ENCODE measurements at places on chromosomes 3 and 15.

- no peak for DNase-seq
These were observed 169.1 kb downstream of the TPRG1 start for GRCh38 chr3:189340680-189341460.

DNA sequence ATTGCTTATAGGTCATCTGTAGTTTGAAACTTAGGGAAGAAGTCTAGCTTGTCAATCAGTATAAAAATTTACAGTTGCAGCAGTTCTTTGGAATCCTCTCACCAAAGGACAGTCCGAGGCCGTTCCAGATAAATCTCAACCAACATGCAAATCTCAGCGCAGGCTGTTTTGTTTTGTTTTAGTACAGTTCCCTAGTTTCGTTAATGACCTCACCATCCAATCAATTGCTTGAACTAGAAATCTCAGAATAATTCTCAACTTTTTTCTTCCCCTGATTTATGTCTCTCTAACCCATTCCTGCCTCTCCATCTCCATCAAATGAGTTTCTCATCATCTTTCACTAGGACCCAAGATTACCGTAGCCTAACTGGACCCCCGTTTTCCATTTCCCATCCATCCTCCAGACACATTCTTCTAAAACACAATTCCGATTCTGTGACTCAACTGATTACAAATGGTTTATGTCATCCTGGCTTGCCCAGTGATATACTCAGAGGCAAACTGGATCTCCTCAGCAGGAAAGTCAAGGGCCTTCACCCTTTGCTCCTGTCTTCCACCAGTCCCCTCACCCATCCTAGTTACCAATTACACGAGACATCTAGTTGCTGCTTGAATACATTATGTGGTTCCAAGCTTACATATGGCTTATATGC, 1.3 kb downstream of the SMCO1 start:
- no peak for DNase-seq

DNA sequence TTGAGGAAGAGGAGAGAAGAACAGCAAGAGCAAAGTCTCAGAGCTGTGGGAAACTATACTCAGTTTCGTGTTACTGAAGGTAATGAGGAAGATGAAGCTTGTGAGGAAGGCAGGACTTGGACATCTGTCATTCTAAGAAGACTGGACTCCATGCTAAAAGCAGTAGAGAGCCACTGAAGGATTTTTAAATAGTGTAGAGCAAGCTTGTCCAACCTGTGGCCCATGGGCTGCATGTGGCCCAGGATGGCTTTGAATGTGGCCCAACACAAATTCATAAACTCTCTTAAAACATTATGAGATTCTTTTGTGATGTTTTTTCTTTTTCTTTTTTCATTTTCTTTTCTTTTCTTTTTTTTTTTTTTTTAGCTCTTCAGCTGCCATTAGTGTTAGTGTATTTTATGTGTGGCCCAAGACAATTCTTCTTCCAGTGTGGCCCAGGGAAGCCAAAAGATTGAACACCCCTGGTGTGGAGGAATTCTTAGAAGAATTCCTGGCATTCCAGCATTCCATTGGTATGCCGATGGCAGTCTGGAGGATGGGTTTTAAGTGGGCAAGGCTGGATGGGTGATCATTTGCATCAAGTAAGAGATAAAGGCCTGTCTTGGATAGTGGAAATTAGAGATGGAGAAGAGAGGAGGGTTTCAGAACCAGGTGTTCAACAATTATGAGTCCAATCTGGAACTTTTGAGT, 6.9 kb upstream of the NFKBIZ start:
- no peak for DNase-seq

- DNase-seq, result no peak
These were observed 24.1 kb upstream of the NOX5 start for GRCh38 chr15:68990231-68990991.

- no peak for DNase-seq
These were observed 8.8 kb downstream of the ANAPC13 start for GRCh38 chr3:134477002-134477401.

DNA sequence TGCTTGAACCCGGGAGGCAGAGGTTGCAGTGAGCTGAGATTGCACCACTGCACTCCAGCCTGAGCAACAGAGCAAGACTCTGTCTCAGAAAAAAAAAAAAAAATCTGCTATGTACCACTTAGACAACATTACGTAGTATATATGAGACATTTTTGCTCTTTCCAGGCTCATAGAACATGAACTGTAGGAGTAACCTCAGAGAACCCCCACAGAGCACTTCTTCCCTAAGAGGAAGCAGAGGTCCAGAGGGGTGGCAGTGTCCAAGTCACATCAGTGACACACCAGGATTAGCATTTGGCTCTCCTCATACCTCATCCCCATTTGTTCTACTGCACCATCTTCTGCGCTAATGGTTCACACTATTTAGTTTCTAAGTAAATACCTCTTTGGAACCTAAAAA, 33.7 kb downstream of the ARRDC4 start:
- DNase-seq, result no peak

DNA sequence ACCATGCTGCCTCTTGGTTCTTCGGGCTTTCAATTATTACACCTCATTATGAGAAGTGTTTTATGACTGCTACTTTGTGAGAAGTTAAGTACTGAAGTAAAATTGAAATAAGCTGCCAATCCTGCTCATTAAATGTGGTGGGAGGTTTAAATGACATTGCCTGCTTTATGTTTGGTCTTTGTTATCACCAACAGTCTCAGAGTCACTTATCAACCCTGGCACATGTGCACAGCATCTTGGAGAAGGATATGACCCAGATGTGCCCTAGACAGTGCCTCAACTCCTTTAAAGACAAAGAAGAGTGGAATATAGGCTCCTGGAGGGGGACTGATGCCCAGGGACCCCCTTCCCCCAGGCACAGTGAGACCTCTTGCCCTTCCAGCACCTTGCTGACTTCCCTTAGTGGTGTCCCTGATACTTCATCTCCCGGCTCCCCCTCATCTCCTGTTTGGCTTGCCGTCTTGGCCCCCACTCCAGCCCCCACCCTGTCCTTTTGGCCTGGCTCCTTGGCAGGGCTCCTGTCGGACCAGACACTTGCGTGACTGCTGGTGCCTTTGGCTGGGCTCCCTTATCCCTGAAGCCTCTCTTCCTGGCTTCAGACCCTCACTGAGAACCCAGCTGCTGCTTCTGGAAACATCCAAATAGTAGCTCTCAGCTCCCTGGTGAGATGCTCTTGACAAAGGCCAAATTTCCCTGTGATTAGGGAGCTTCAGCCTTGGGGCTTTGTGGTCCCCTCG, 39.8 kb downstream of the ARHGAP31 start:
- no peak for DNase-seq

DNA sequence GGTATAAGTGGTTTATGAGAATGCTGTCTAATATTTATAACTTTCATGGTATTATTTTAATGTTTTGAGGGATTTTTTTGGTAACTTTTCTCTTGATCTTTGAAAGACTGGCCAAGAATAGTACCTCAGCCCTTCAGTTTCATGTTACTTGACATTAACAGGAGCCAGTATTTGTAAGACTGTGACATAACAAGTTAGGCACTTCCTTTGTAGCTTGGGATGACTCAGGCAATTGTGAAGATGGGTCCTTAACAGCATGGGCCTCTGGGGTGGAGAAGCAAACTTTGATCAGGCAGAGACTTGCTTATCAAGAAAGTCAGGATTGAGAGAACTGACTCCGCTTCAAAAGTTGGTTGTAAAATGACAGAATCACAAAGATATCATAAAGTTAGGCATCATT, 9.5 kb downstream of the LRRC49 start:
- DNase-seq, result no peak

DNA sequence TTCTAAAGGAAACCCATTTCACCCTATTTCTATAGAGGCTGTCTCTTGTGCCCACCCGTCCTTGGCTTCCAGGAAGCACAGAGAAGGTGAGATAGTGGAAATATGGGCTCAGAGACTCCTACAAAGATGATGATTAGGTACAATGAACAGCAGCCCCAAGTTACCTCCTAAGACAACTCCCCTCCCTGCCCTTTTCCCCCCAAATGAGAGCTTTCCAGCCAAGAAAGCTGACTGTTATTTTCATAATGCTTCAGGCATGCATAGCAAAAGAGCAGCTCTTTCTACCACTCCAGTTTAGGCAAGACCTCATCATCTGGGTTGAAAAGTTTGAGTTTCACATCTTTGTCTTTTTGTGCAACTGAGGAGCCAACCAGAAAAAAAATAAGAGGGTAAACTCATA, 248.8 kb upstream of the ADAMTS9 start:
- DNase-seq, result no peak

GRCh38 chr15:56654624-56655023, 78.7 kb downstream of the ZNF280D start:
- DNase-seq, result no peak
